Thoracic aorta (tissue), 2 donors: ENCODE measurements at places on chromosomes 16 and 17. TPM values are rescaled to one million over a fixed set of nuclear protein-coding genes. Genes with fewer than 3 reads are reported as not detected.

Gene SLC16A3
- 76.0 TPM for total RNA-seq

Gene PRAC1
- total RNA-seq, result not detected

Gene ASGR1
- 5.4 TPM for total RNA-seq

Gene AIPL1
- not detected for total RNA-seq

Gene KRT25
- total RNA-seq, result not detected

Gene SMIM5
- 0.27 TPM for total RNA-seq

DNA sequence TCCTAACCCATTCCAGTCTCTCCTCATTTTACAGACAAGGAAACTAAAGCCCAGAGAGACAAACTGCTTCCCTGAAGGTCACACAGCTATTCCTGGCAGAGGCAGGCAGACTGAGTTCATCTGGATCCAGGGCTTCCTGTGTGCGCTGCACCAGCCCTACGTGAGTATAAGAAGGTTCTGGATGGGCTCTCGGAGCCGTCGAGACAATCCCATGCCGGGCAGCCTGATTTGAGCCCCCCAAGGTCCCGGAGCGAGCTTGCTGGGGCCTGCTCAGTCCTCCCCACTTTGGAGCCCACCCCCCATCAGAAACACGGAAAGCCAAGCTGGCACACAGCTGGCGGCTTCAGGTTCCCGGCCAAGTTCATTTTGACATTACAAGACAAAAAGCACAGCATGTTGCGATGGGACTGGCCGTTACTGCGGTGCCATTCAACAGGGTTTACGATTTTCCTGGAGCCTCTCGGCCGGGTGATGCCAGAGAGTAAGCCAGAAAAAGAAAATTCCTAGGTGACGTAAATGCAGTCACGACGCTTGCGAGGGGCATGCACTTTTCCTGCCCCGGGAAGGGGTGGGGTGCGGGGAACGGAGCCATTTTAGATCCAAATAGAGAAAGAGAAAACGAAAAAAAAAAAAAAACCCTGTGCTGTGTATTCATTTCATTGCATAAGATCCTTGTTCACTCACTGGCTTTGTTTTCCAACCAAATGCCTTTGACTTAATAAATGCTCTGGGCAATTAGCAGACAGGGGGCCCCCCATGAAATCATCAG, 167.1 kb upstream of the FOXF1 start:
- H3K27ac ChIP-seq, result peak overlapping the region; percentile 62
- DNase-seq, result peak; percentile 36
- no peaks in the 10 kb centered on the region for H3K36me3 ChIP-seq
- H3K4me3 ChIP-seq, result peak overlapping the region; percentile 57
- H3K27me3 ChIP-seq, result no peaks in the 10 kb centered on the region
- peaks cover 20% of the 10 kb centered on the region for H3K4me1 ChIP-seq

DNA sequence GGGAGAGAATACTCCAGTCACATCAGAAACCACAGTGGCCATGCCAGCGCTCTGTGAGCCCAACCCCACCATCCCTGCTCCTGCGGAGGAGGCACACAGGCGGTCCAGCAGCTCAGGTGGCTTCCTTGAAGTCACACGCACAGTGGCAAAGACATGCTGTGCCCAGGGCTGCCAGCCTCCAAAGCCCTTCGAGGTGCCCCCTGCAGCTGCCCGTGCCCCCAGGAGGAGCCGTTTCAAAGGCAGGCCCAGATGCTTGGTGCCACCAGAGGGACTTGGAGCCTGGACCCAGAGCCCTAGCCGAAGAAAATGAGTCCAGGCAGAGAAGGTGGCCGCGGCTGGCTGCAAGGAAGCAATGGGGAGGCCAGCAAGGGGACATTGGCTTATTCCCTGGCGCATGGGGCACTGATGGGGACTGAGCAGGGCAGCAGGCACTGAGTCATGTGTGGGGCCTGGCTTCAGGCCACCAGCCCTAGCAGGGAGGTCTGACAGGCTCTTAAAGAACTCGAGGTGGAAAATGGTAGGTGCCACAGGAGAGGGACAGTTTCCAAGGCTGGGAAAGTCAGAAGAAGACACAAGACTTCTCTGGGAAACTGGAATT, 17.2 kb upstream of the CACNG1 start:
- H3K36me3 ChIP-seq, result no peaks in the 10 kb centered on the region
- H3K4me1 ChIP-seq, result no peaks in the 10 kb centered on the region
- H3K27ac ChIP-seq, result no peak overlapping the region
- H3K27me3 ChIP-seq, result no peaks in the 10 kb centered on the region

- no peaks in the 10 kb centered on the region for H3K4me1 ChIP-seq
- H3K4me3 ChIP-seq, result no peak overlapping the region
- no peaks in the 10 kb centered on the region for H3K27me3 ChIP-seq
These were observed 91.8 kb downstream of the RGS9 start for GRCh38 chr17:65228734-65229620.

- no peaks in the 10 kb centered on the region for H3K27me3 ChIP-seq
- H3K4me3 ChIP-seq, result no peak overlapping the region
- no peak overlapping the region for H3K27ac ChIP-seq
- DNase-seq, result no peak
These were observed 25.1 kb upstream of the RMI2 start for GRCh38 chr16:11320170-11320569.

- no peak for DNase-seq
- H3K4me1 ChIP-seq, result peaks cover 16% of the 10 kb centered on the region
- H3K36me3 ChIP-seq, result no peaks in the 10 kb centered on the region
- no peaks in the 10 kb centered on the region for H3K27me3 ChIP-seq
These were observed 2.2 kb downstream of the TOX3 start for GRCh38 chr16:52544703-52545102.

GRCh38 chr17:81040791-81041337, 5.9 kb downstream of the BAIAP2 start:
- H3K36me3 ChIP-seq, result no peaks in the 10 kb centered on the region
- DNase-seq, result no peak
- no peak overlapping the region for H3K27ac ChIP-seq
- H3K4me1 ChIP-seq, result peaks cover 66% of the 10 kb centered on the region
- H3K27me3 ChIP-seq, result no peaks in the 10 kb centered on the region
- no peak overlapping the region for H3K4me3 ChIP-seq

- H3K36me3 ChIP-seq, result no peaks in the 10 kb centered on the region
- DNase-seq, result no peak
- no peak overlapping the region for H3K27ac ChIP-seq
- H3K4me3 ChIP-seq, result no peak overlapping the region
- H3K27me3 ChIP-seq, result no peaks in the 10 kb centered on the region
- H3K4me1 ChIP-seq, result no peaks in the 10 kb centered on the region
These were observed 190.5 kb upstream of the PMFBP1 start for GRCh38 chr16:72362476-72362875.

- no peaks in the 10 kb centered on the region for H3K4me1 ChIP-seq
- H3K36me3 ChIP-seq, result no peaks in the 10 kb centered on the region
- H3K27ac ChIP-seq, result no peak overlapping the region
- no peaks in the 10 kb centered on the region for H3K27me3 ChIP-seq
- no peak for DNase-seq
These were observed 79.7 kb upstream of the BRD7 start for GRCh38 chr16:50448522-50448921.

DNA sequence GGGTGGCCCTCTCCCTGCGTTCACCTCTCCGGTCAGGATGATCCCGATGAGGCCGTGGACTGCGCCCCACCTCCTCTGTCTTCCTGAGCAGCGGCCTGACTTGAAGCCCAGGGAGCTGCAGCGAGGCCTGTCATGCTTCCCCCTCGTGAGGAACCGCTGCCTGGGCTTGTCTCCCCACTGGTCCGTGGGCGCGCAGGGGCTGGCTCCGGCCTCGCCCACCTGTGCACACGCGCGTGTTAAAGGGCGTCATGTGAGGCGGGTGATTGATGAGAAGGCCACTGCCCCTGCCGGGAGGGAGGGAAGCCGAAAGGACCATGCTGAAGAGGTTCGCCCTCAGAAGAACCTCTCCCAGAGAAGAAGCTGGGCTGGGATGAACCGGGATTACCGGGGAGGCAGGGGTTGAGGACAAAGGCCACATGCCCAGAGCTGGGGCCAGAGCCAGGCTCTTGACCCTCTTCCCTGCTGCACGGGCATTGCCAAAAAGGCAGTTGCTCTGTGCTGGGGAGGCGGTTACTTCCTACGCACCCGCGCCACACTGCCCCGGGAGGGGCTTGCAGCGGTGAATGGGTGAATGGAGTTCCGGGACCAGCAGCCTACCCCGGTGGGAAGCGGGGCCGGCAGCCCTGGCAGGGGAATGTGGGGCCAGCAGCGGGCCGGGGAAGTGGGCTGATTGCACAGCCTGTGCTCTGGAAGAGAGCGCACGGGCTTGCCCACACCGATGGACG, 85.9 kb upstream of the GSE1 start:
- no peak for DNase-seq
- no peak overlapping the region for H3K27ac ChIP-seq
- H3K4me3 ChIP-seq, result no peak overlapping the region
- no peaks in the 10 kb centered on the region for H3K36me3 ChIP-seq
- no peaks in the 10 kb centered on the region for H3K27me3 ChIP-seq

DNA sequence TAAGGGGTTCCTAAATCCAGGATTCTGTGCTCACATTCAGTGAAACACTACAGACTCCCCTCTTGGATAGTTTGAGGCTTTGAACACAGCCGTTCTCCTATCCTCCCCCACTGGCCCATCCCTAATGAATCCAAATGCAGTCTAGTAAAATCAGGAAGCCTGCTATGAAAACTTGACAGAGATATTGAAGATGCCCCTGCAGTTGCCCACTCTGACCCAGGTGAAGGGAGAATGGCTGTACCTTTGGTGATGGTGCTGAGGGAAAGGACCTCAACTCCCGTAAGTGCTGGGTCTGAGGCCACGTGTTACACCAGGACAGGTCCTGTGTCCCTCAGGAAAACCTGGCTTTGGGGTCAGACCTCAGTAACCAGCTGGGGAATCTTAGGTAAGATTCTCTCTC, 54.4 kb downstream of the SF3B3 start:
- no peak overlapping the region for H3K4me3 ChIP-seq
- DNase-seq, result no peak
- H3K4me1 ChIP-seq, result peaks cover 69% of the 10 kb centered on the region
- no peaks in the 10 kb centered on the region for H3K27me3 ChIP-seq
- H3K36me3 ChIP-seq, result no peaks in the 10 kb centered on the region

DNA sequence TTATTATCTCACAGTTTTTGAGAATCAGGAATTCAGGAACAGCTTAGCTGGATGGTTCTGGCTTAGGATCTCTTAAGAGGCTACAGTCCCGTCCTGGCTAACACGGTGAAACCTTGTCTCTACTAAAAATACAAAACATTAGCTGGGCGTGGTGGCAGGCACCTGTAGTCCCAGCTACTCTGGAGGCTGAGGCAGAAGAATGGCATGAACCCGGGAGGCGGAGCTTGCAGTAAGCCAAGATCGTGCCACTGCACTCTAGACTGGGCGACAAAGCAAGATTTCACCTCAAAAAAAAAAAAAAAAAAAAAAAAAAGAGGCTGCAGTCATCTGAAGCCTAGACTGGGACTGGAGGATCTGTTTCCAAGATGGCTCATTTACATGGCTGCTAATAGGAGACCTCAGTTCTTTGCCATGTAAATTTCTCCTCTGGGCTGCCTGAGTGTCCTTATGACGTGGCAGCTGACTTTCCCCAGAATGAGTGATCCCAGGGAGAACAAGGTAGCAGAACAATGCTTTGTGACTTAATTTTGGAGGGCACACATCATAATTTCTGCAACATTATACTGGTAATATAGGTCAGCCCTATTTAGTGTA, 95.8 kb upstream of the CORO6 start:
- H3K36me3 ChIP-seq, result no peaks in the 10 kb centered on the region
- H3K27ac ChIP-seq, result no peak overlapping the region
- no peak overlapping the region for H3K4me3 ChIP-seq
- no peak for DNase-seq
- no peaks in the 10 kb centered on the region for H3K27me3 ChIP-seq

- H3K36me3 ChIP-seq, result peaks cover 3% of the 10 kb centered on the region
- H3K27me3 ChIP-seq, result no peaks in the 10 kb centered on the region
These were observed 741 bp downstream of the PLK1 start for GRCh38 chr16:23679274-23679985.

DNA sequence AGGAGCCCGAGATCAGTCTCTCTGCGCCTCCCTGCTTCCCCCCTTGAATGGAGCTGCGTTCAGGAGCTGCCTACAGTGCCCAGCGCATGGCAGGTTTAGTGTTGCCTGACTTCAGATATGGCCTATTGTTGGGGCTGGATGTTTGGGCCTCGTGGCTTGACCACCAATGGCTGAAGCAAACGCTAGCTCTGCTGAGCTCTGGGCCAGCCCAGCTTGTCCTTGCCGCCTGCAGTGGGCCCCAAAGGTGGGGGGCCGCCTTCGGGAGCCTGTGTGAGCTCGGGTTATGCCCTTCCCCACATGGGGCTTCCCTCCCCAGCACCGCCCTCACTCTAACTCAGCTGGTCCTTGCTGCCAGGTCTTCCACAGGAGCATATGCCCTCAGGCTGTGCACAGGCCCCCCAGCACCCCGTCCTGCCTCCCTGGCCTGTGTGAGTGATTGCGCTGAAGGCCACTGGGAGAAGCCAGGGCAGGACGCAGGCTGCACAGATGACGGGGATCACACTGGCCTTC, 2.0 kb upstream of the METTL26 start:
- H3K27ac ChIP-seq, result no peak overlapping the region
- H3K4me1 ChIP-seq, result peaks cover 19% of the 10 kb centered on the region
- H3K4me3 ChIP-seq, result no peak overlapping the region

GRCh38 chr16:69443927-69444631, 19.7 kb downstream of the CYB5B start:
- peaks cover 18% of the 10 kb centered on the region for H3K4me1 ChIP-seq
- no peaks in the 10 kb centered on the region for H3K36me3 ChIP-seq
- DNase-seq, result no peak
- peak overlapping the region; percentile 37 for H3K27ac ChIP-seq
- H3K27me3 ChIP-seq, result no peaks in the 10 kb centered on the region

DNA sequence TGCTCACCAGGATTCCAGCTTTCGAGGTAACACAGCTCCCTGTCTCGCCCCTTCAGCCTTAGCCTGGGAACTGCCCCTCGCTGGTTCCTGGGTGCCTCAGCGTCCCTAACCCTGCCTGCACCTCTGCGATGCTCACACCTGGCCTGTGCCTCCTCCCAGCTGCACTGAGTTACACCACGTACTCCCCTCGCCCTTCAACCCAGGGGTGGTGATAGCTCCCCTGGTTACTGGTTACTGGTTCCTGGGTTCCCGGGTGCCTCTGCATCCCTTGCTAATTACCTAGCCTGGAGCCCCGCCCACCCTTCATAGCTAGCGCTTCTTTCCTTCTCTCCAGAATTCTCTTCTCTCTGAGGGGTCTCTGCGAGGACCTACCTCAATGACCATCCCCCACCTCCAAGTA, 65.3 kb upstream of the PLCG2 start:
- no peaks in the 10 kb centered on the region for H3K27me3 ChIP-seq
- peaks cover 3% of the 10 kb centered on the region for H3K4me1 ChIP-seq
- H3K36me3 ChIP-seq, result no peaks in the 10 kb centered on the region
